ENCODE measurements at places on chromosomes 12 and 14.

GRCh38 chr12:25882266-25882665 is 76.2 kb upstream of the RASSF8 start:
- no peak for DNase-seq

- no peak for DNase-seq
Observed at GRCh38 chr14:33508126-33509062, 442.5 kb downstream of the EGLN3 start.

GRCh38 chr14:33359288-33359881 is 420.7 kb downstream of the NPAS3 start:
- DNase-seq: no peak

DNA sequence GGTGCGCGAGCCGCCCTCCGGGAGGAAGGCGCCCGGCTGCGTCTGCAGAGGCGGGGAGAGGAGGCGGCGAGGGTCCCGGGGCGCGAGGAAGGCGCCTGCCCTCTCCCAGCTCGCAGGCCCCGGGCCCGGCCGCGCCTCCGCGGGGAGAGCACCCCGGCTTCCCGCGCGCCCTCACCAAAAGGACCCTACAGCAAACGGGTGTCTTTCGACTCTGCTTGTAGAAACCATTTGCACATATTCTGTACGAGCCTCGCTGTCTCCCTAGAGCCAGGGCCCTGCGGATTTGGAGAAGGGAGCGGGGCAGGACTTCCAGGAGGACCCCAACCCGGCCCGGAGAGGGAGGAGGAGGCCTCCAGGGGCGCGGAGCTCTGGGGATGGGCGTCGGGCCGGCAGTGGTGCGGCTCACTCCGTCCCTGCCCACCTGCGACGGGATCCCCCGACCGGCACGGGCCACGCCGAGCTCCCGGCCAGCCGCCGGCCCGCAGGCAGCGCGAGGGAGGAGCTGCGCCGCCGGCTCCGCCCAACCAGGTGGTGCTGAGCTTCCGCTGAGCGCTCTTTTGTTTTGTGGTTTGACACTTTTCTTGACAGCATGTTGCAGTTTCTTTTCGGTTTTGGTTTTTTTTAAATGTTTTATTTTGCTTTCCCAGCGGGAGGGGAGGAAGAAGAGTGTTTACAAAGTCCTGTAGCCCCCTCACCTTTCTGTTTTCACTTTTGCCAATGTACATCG is 103.3 kb upstream of the FKBP4 start:
- no peak for DNase-seq

- peak; percentile 52 for DNase-seq
Observed at GRCh38 chr12:90899456-90900182, 55.4 kb downstream of the CCER1 start.

GRCh38 chr12:108394196-108394595 is 55.1 kb upstream of the CMKLR1 start:
- DNase-seq: no peak

DNA sequence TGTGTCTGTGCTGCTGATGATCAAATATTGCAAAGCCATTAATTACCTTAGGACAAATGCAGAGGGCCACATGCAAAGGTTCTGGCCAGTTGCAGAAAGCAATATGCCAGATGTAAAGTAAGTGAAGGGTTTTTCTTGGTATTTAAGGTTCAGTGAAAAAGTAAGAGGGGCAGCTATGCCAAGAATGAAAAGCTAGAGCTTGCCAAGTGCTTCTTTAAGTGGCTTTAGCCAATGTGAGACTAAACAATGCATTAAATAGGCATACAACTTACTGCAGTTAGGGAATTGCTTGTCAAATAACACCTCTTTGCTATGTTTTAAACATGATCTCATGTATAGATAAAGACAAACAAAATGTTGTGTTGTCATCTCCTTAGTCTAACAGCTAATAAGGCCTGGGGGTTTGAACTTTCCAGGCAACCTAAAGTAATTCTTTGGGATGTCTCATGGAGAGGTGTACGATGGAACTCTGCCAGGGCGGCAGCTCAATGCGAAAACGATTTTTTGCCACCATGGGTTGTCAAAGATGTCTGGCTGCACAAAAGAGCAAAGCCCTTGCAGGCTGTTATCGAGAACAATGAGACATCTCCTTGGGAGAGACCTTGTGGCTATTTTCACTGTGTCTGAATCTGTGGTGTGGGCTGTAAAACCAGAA is 12.0 kb downstream of the IGF1 start:
- DNase-seq: no peak

GRCh38 chr14:102063109-102063807 is 23.6 kb downstream of the HSP90AA1 start:
- DNase-seq: peak; percentile 84

DNA sequence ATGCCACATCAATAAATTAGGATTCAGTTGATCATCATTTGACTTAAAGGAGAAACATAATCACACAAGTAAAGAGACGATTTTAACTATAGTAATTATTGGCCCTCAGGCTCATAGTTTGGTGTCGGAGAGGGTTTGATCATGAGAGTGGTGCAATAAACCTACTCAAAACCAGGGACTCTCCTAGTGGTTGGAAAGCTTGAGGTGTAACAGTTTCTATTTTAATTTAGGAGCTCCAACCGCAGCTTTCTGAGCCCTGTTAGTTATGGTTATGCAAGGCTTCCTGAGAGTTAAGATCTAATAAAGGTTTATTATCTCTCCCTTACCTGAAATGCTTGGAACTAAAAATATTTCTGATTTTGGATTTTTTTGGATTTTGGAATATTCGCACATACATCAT is 36.4 kb downstream of the TMTC2 start:
- DNase-seq: no peak

DNA sequence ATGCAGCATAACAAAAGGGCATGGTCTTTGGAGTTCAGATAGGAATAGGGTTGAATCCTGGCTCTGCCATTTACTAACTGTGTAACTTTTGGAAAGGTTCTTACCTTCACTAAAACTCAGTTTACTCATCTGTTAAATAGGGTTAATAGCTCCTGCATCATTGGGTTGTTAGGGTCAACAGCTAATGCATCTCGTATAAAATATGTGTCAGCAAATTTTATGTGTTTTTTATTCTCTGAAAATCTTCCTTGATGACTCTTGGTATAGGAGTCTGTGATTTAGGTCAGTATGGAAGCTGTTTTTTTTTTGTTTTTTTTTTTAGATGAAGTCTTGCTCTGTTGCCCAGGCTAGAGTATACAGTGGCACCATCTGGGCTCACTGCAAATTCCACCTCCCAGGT is 36.1 kb upstream of the SRP54 start:
- no peak for DNase-seq

- no peak for DNase-seq
Observed at GRCh38 chr12:132456944-132457495, 32.9 kb upstream of the FBRSL1 start.

DNA sequence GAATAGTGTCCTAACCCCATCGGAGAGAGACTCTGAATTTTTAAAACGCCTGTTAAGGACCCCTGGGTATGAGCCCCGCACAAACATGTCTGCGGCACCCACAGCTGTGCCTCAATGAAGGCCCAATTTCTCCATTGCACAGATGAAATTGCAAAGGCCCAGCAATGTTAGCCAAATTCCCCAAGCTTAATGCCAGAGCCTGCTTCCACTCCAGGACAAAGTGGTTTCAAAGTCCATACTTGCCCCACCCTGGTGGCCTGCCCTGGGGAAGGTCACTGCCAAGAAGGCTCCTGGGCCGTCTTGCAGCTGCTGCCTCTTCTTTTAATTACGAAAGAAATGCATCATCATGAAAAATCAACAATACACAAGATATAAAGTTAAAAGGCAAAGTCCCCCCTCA is 1179.7 kb downstream of the VRK1 start:
- DNase-seq: no peak

DNA sequence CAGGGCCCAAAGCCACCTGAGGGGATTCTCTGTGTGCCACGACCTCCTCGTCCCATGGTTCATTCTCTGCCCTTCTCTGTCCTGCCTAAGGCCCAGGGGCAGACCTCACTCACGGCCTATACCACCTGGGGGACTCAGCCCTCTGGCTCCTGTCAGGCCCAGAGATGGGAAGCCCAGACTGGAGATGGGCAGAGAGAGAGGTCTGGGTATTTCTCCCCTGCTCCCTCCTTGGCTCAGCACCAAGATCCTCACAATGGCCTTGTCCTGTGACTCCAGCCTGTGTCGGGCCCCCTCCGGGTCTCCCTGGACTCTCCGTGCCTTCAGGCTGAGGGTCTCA is 46.9 kb upstream of the BCL11B start:
- no peak for DNase-seq

- DNase-seq: peak; percentile 17
Observed at GRCh38 chr12:47033081-47033480, 46.3 kb upstream of the PCED1B start.

GRCh38 chr12:94078138-94078723 is 70.1 kb upstream of the PLXNC1 start:
- no peak for DNase-seq
